ENCODE measurements at places on chromosomes 16 and 17.

- DNase-seq = peak; percentile 88
These were observed 52.0 kb downstream of the CBFA2T3 start for GRCh38 chr16:88924834-88925539.

- DNase-seq = peak; percentile 63
These were observed 61.7 kb downstream of the SMPD3 start for GRCh38 chr16:68386628-68387027.

GRCh38 chr16:48011466-48011865 is 144.3 kb downstream of the ABCC12 start:
- DNase-seq = no peak

DNA sequence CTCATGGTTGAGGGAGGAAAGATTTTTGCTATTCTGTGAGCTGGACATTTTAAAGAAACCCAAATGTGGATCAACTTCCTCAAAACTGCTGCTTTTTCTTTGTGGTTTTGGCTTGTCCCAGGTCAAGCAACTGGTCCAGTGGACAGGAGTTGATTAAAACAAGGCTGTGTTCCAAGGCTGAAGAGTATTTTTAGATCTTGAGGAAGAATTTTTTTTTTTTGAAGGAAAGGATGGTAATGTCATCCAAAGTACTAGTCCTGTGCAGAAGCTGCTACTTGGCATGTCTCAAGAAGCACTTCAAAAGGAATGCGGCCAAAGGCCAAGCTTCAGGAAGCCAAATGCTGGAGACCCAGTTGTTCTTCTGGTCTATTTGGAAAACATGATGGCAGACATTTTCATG is 8.0 kb upstream of the MYH2 start:
- no peak for DNase-seq

DNA sequence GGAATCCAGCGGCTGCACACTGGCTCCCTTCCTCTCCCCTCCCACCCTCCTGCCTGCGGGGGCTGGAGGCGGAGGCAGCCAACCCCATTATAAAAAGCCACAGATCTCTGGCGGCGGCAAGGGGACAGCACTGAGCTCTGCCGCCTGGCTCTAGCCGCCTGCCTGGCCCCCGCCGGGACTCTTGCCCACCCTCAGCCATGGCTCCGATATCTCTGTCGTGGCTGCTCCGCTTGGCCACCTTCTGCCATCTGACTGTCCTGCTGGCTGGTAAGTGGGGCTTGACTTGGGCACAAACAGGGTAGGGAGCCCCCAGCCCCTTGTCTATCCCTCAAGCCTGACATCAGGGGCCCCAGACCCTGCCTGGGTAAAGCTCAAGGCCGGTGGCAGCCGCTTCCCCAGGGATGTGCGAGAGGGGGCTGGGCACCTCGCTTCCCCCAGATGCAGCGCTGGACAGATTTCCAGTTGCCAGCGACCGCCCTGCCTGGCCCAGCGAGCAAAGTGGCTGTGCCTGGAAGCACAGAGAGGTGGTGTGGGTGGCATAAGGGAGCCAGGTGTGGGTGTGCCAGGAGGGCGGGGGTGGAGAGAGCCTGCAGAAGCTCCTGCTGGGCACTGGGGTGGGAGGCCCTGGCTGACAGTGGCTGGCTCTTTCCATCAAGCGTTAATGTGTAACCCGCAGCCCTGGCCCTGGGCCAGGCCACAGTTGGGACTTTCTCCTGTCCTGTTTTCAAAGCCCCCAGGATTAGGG is at the start of gene CX3CL1:
Gene CX3CL1, plus strand, starts transcription at position 119 of the 745 bp plus-strand sequence. Its CDS starts 79 bp downstream, at position 198.
- peak; percentile 74 for DNase-seq

- no peak for DNase-seq
These were observed 53.3 kb downstream of the HLF start for GRCh38 chr17:55318081-55318480.

GRCh38 chr16:72371307-72372086 is 199.5 kb upstream of the PMFBP1 start:
- peak; percentile 37 for DNase-seq

GRCh38 chr16:2829501-2830354 is at the start of gene ZG16B:
Gene ZG16B (plus strand): TSS chr16:2830303. CDS start chr16:2830442, 139 bp downstream.
- peak; percentile 36 for DNase-seq

DNA sequence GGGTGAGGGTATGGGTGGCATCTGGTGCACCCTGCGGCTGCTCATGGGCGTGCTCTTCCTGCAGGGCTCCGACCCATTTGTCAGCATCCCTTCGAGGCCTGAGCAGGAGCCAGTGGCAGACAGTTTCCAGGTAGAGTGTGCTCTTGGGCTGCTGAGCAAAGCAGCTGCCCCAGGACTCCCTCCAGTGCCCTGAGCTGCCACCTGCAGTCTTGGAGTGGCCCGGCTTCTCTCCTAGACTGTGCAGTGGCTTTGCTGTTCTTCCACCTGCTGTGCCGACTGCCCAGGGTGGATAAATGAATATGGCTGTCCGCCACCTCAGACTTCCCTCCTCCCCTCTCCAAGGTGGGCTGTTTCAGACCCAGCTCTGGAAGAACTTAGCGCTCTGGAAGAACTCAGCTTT is 10.8 kb upstream of the JPT2 start:
- no peak for DNase-seq

DNA sequence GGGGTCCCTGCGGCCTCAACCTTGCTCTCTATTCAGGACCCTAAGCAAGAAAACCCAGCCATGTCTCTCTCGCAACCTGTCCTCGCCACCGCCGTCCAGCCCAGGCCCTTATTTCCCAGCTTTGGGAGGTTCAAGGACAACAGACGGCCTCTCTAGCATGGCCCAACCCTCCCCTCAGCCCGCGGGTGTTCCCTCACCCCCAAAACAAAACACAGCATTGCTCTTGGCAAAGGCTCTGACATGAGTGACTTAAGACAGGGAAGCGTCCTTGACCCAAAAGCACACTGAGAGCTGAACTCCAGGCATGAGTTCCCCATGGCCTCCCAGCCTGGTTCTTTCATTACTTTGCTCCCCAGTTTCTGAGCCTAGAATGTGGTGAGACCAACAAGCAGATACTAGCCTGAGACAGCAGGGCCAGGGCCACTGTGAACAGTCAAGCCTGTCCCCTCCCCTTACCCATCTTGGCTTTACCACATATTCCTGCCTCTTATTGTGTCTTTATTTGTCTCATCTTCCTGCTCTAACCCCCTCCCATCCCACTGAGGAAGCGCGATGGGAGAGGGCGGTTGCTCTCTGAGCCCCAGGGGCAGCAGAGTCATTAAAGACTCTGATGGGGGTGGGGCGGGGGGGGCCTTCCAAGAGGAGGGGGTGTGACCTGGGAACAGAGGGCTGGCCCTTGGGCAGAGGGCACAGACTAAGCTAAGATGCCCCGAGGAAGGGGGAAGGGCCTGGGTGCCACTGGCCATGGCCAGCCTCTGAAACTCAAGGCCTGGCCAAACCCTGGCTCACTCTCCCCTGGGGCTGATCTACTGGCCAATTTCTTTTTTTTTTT is 11.8 kb downstream of the SREBF1 start:
- no peak for DNase-seq

- no peak for DNase-seq
These were observed 19.5 kb downstream of the LRRC75A start for GRCh38 chr17:16472539-16472938.

- DNase-seq = no peak
These were observed 46.8 kb downstream of the SLC39A11 start for GRCh38 chr17:73045724-73046123.

- peak; percentile 83 for DNase-seq
These were observed 102.6 kb downstream of the ZNF778 start for GRCh38 chr16:89319886-89320781.

DNA sequence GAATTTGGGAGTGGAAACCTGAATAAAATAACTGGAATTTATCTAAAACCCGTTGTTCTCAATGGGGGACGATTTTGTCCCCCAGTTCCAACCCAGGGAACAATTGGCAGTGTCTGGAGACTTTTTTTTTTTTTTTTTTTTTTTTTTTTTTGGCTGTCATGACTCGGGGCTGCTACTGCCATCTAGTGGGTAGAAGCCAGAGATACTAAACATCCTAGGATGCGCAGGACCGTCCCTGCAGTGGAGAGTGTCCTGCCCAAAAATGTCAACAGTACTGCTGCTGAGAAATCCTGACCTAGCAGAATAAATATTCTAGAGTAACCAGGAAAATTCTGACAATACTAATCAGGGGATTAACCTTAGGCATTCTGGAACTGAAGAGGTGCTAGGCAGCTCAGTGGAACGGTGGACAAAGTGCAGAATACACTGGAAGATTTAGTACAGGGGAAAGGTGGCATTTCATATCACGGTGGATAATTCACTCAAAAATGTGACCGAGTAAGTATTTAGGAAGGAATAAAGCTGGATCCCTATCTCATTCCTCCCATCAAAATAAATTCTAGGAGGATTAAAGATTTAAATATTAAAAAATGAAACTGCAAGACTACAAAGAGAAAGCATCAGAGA is 107.6 kb downstream of the SPECC1 start:
- peak; percentile 31 for DNase-seq

- DNase-seq = peak; percentile 62
These were observed at the start of gene BAIAP3 for GRCh38 chr16:1333149-1333812. Gene BAIAP3 (plus strand): TSS chr16:1333645. CDS start chr16:1338550, 4,905 bp downstream.

GRCh38 chr17:58337600-58338453 is 9.2 kb upstream of the TSPOAP1 start:
- DNase-seq = no peak

GRCh38 chr17:71115669-71115972 is 946.3 kb downstream of the KCNJ2 start:
- DNase-seq = no peak

- DNase-seq = no peak
These were observed 4.9 kb upstream of the KLHL11 start for GRCh38 chr17:41870097-41870496.

DNA sequence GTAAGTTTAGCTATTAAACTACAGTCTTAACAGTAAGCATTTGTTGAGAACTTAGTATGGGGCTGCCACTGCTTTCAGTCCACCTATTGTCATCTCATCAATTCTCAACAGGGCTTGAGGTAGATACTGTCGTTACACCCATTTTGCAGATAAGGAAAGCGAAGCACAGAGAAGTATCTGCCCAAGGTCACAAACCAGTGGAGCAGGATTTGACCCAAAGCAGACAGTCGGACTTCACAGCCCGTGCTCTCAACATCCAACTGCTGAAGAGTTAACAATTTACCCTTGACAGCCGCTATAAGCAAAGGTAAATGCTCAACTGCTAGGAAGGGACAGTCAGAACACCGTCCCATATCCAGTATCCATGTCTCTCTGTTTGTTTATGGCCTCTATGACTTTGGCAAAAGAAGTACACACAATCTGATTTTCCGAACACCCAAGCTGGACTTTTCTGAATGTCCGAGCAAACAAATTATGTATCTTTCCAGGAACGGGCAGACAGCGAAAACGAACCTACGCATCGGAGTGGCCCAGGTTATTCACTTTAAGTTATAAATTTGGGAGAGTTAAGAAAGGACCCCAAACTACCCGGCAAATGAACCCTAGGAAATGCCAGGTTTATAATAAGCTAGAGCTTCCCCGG is 1.2 kb downstream of the SIAH1 start:
- no peak for DNase-seq

DNA sequence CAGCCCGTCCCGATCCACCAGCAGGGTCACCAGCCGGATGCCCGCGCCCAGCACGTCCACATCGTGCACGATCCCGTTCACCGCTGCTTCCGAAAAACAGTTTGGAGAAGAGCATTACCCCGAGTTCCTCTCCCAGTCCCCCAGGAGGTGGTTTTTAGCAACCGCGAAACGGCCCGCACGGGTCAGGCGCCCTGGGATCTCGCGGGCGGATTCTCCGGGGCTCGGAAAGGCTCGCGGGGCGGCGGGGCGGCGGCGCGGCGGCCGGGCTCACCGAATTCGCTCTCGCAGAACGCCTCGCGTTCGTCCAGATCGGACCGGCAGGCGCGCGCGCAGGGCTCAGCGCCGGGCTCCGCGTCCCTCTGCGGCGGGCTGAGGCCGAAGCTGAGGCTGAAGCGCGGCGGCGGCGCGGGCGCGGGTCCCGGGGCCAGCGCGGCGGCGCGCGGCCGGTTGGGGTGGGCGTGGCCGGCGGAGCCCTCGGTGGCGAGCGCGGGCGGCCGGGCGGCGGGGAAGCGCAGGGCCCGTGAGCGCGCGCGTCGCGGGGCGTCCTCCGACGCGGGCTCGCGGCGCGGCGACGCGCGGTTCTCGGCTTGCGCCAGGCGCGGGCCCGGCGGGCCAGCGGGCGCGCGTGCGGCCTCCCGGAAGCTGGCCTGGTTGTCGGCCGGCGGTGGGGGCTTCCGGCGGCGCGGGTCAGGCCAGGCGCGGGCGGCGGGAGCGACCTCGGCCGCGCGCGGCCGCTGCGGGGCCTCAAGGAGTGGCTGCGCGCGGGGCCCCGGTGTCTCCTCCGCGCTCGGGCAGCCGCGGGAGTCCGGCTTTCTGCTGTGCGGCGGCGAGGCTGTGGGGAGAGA is 2.9 kb downstream of the C17orf58 start:
- DNase-seq = peak; percentile 89

DNA sequence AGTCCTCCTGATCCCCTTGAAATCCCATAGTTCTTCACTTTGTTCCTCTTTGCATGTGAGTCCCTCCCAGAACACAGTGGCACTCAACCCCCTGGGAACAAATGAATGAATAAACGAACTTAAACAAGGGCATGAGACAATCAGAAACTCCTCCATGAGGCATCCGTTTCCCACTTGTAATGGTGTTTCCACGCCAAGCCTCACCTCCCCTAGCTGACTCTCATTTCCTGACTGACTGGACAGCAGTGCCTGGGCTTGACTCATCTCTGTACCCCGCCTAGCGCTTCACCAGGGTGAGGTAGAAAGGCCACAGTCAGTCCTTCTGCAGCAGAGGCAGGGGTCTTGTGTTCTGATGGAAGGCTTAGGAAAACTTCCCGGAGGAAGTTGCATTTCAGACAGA is 14.2 kb downstream of the KIF1C start:
- no peak for DNase-seq

GRCh38 chr17:47914306-47914948 is 18.4 kb downstream of the SP2 start:
- DNase-seq = no peak

DNA sequence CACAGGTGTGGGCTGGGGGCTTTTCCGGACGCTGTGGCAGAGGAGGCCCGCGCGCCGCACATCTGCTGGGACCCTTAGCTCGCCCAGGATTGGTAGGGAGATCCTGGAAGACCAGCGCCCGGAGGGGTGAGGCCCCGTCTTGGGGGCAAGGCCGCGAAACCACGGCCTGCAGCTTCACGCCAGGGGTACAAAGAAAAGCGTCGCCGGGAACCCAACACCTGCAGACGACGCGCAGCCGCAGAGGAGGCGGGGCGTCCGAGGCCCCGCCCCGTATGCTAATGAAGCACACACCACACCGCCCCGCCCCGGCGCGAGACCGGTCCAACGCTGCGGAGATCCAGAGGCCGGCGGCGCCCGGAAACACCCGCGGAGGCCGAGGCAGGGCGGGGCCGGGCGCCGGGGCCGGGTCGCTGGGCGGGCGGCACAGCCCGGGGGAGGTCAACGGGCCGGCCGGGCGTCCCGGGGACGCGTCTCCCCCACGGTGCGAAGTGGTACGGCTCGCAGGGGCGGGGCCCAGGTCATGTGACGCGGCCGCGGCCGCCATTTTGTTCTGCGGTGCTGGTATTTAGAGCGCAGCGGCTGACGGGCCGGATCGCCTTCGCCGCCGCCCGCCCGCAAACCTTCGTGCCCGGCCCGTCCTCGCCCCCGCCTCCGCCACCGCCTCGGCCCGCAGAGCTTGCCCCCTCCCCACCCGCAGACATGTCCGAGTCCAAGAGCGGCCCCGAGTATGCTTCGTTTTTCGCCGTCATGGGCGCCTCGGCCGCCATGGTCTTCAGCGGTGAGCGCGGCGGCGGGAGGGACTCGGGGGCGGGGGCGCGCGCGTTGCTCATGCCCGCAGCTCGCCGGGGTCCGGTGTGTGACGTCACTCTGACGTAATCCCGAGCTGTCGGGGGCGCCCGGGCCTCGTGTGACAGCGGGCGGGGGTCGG is at the start of gene ATP6V0C:
Gene ATP6V0C, plus strand, starts transcription at position 548 of the 928 bp plus-strand sequence. Its CDS starts 152 bp downstream, at position 700.
- peak; percentile 93 for DNase-seq
